ENCODE measurements at places on chromosomes 12 and 14. TPM values are rescaled to one million over a fixed set of nuclear protein-coding genes. Genes with fewer than 3 reads are reported as not detected.

PRPH gene
- not detected for total RNA-seq

RHOF gene
- 19.1 TPM for total RNA-seq

- DNase-seq, result peak; percentile 51
These were observed 2.3 kb downstream of the SPATS2 start for GRCh38 chr12:49369411-49370145.

NRXN3 gene
- total RNA-seq, result 0.11 TPM

SCNN1A gene
- total RNA-seq, result 0.23 TPM

LBHD2 gene
- total RNA-seq, result not detected

- no peak for DNase-seq
These were observed 83.9 kb downstream of the EP400 start for GRCh38 chr12:132033627-132034026.

PDE3A gene
- 0.17 TPM for total RNA-seq

Data from Daoy (cell line).